PC-3 (cell line): ENCODE measurements at places on chromosomes 13 and 19.

DNA sequence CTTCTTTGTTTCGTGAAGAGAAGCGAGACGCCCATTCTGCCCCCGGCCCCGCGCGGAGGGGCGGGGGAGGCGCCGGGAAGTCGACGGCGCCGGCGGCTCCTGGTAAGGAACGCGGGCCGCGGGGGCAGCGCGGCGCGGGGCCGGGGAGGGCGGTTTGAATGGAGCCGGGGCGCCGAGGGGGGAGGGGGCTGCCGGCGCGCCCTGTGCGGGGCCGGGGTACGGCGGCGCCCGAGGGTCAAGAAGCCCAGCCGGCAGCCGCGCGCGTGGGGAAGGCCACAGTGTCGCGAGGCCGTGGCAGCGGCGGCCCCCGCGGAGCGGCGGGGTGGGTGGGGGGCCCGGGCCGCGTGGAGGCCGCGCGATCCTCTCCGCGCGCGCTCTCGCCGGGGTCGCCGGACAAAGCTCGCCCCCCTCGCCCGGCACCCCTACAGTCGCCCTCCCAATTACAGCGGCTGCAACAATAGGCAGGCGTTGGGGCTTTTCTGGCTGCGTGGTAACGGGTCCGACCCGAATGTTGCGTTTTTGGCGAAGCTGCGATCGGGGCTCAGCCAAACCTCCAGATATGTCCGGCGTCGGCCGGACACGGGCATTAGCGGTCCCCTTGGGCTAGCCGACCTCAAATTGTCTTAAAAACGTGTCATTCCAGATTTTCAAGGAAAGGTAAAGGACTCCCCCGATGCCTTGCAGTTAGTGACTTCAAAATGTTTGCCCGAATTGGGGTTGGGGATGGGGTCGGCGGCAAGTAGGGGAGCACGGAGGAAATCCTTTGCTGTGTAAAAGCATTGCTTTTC lies 437 bp downstream of the SMARCA4 start:
- peak; percentile 35 for DNase-seq

GRCh38 chr19:3658870-3659745 lies 32.5 kb upstream of the CACTIN start:
- DNase-seq: no peak

DNA sequence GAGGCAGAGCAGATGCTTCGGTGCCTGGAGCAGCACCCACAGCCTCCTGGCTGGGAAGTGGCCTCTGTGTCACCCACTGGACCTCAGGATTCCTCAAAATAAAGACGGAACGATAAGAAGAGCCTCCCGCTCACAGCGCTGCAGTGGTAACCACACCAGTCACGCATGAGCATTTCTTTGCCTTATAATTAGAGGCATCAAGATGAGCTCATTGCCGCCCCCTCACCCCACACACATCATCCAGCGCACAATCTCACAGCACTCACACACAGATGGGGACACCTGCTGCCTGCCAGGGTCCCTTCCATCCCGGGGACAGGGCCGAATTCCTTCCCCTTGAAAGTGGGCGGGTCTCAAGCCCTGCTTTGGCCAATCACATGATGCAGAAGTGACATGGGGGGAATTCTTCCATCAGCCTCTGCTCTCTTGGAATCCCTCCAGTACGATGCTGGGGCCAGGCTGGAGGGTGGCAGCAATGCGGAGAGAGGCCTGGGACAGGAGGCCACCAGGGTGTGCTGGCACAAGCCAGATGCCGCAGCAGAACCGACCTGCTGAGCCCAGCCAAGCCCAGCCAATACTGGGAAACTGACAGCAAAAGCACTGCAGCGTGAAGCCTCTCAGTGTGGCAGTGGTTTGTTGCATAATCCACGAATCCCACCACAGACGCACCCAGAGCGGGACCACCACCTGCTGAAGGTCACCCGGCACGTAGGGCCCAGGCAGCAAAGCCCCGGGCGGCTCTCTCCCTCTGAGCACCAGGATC lies 16.0 kb downstream of the PIP5K1C start:
- DNase-seq: no peak

- peak; percentile 7 for DNase-seq
Measured at GRCh38 chr13:81051873-81052272, 710.9 kb upstream of the SPRY2 start.

DNA sequence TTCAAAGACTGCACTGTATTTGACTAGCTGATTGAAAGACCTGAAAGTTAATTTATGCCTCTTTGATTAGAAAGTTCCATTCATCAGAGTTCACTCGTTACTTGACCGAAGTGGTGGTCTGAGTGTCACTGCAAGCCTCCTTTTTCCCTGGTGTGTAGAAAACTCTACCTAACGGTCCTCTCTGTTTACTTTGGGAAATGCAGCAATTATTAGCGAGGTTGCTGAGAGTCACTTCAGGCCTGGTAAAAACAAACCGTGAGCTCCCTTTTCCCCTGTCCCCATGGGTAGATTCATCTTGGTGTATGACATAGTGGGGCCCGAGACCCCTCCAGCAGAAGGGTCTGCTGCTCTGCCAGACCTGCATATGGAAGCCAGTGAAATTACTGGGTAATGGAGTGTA lies 126.8 kb upstream of the RNF113B start:
- DNase-seq: no peak
